Activated CD4-positive, alpha-beta T cell treated with anti-CD3 and anti-CD28 coated beads, Interleukin-2, Interleukin-4, amounts not matched to agents 100 ng/mL and 50 ng/mL, durations not matched to agents 16 hours and 8 hours (primary cell): ENCODE measurements at places on chromosomes 3 and 15.

- no peak for DNase-seq
Observed at GRCh38 chr3:24763393-24763792, 268.7 kb upstream of the THRB start.

DNA sequence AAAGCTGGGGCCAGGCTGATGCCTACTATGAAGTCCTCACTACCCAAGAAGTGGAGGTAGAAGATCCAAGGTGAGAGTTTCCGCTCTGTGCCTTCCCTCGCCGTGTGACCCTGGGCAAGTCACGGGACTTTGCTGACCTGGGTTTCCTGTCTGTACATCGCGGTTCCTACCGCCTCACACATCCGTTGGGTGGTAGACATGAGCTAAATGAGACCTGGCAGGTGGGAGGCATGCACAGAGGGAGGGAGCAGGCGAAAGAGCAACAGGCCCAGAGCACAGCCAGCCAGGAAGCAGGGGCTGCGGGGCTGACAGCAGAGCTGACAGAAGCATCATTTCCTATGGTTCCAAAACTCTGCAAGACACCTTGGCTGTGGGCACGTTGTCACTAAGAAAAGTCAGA, 157.3 kb upstream of the BHLHE40 start:
- DNase-seq, result peak; percentile 78

DNA sequence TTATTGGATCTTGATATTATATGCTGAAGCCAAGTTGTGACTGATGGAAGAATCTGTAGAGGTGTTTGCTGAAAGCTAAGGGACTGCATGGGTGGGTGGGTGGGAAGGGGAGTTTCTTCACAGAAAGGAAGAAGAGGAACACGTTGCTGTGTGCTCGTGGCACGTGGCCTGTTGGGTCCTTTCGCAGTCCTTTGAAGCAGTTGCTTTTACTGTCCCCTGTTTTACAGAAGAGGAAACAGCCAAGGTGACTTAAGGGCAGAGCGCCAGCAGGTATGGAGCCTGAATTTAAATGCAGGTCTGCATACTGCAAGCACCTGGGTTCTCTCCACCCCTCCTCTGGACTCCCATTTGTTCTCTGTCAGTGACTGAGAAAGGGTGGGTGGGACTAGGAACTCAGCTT, 59.4 kb upstream of the PRR23C start:
- DNase-seq, result no peak

DNA sequence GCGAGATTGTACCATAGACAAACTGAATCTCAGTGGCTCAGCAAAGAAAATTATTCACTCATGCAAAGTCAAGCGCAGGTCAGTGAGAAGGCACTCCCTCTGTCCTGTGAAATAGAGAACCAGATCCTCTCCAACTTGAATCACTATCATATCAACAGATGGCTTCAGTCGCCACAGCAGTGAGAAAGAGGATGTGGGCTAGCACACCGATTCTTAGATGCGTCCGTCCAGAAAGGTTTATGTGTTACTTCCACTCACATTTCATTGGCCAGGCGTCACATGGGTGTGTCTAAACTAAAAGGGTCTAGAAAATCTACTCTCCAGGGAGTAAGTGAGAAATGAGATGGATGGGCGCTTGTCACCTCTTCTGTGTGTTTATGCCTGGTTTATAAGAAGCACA, 141.6 kb upstream of the KBTBD8 start:
- no peak for DNase-seq

DNA sequence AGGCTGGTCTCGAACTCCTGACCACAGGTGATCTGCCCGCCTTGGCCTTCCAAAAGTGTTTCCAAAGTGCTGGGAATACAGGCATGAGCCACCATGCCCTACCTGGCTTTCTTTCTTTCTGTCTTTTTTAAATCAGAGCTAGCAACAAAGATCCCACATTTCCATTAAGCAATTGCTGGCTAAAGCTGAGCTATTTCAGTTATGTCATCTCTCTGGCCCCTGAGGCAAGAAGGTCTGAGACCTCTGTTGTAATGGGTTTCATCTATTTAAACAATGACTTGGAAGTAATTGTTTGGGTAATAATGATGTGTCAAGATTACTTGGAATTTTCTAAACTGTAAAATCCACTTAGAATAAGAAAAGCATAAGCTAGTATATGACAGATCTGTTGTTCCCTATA, 30.2 kb upstream of the CRBN start:
- no peak for DNase-seq

- no peak for DNase-seq
Observed at GRCh38 chr3:152026033-152026556, 152.7 kb downstream of the SUCNR1 start.

DNA sequence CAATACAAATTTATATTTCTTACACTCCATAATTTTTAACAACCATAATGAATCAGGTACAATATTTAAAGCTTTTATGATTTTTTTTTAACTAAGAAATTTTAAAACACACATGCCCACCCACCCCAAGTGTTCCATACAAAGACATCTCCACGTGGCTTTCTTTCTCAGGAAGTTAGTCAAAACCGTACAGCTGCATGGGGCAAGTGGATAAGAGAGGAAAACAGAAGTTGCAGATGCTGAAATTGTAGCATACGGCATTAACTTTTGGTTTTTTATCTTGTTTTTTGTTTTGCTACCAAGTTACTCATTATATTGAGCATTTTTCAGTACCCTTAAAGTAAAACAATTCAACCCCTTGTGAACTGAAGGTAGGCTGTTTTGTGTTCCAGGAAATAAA, 14.8 kb downstream of the GNB4 start:
- no peak for DNase-seq

DNA sequence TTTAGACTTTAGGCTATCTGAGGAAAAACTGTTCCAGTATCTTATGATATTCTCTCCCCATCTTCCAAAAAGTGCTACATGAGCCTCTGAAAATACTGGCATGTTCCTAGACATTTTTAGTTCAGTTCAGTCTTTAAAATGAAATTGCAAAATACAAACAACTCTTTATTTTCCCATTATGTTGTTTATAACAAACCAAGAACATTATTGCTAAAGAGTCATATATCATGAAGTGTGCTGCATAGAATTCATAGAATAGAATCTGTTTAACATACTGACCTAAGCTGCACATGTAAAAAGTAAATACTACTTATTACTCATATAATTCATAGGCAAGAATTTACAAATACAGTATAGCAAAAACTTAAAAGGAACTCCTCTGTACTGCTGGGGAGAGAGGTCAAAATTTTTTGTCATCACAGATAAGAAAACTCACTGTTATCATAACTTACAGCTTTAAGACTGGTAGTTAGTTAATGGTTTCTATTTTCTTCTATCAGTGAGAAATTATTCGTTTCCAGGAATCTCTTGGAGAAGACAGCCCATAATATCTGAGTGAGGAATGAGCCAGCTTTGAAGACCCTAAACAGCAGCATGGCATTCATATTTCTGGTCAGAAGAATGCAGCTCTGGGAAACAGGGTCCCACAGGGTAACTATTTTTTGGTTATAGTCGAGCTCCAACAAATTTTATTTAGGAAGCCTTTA, 32.2 kb downstream of the FILIP1L start:
- DNase-seq, result no peak

DNA sequence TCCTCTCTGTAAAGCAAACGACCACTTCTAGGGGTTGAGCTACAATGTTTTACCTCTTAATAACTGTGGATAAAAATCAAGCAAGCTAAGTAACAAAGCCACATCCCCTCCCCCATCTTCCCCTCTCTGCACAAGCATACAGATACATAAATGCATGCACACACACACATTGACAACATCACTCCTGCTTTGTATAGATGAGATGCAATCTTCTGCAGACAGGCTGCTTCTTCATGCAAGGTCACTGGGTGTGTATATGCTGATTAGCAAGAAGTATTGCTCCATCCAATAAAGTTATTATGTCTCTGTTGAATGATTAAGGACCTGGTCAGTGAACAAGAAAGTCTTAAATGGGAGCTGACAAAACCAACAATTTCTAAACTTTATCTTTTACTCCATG, 8.8 kb upstream of the ATP11B start:
- no peak for DNase-seq

DNA sequence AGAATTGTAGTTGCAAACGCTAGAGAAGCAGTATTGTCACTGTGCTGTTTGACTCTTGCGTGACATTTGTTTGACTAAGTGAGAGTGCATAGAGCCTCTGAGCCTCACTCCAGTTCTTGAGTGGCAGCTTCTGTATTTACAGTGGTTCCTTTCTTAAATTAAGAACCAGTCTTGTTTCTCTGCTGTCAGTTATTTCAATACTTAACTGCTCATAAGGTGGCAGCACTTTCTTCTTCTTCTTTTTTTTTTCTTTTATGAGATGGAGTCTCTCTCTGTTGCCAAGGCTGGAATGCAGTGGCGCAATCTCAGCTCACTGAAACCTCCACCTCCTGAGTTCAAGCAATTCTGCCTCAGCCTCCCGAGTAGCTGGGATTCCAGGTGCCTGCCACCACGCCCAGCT, 372.1 kb downstream of the LPP start:
- DNase-seq, result no peak

DNA sequence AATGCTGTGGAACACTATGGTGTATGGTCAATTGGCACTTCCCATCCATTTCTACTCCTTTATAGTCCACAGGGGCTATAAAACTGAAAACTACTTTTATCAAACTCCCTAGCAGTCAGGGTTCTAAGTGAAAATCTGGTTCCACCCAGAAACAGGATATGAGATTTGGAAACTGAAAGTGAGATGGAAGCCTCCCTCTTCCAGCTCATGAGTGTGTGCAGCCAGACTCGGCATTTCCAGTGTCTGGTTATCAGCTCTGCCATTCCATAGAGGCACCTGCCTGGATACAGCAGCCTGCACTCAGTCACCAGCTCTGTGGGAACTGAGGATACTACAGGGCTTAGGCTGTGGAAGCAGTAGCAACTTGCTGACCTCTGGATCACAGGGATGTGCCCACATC, 14.7 kb upstream of the PLA2G4F start:
- DNase-seq, result no peak

- DNase-seq, result no peak
Observed at GRCh38 chr3:187516446-187517185, 148.4 kb downstream of the RTP4 start.

DNA sequence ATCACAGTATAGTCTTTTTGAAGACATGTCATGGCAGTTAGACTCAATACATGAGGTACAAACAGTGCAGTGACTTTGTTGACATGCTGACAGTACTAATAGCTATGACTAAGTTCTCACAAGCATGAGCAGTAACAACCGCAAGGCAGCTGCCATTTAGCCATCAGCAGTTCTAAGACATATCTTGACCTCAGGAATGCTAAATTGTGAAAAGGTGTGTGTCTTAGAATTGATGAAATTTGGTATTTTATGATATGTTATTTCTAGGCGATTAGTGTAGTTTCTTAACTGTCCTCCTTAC, 60.7 kb upstream of the FURIN start:
- no peak for DNase-seq

- no peak for DNase-seq
Observed at GRCh38 chr3:177563792-177564191, 366.5 kb upstream of the TBL1XR1 start.

GRCh38 chr3:142394921-142395622, 52.8 kb downstream of the XRN1 start:
- DNase-seq, result no peak

DNA sequence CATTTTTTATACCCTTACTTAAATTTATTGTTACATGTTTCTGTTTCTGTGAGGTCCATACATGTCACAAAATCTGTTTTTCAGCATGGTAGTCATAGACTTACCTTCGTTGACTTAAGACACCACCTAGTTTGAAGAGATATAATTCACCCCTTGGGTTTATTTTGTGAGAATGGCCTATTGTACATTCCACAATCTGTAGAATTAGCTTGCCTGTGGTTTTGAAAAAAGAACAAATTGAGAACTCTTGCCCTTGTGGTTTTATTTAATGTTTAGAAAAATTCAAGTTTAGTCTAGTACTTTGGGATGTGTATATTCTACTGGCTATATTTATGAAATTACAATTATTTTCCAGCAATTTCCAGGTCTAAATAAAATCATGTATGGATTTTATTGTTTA, 31.6 kb downstream of the FILIP1L start:
- DNase-seq, result no peak

GRCh38 chr3:365268-365667, 168.7 kb downstream of the CHL1 start:
- DNase-seq, result no peak

GRCh38 chr3:15805756-15806266, 8.0 kb upstream of the ANKRD28 start:
- peak; percentile 64 for DNase-seq

DNA sequence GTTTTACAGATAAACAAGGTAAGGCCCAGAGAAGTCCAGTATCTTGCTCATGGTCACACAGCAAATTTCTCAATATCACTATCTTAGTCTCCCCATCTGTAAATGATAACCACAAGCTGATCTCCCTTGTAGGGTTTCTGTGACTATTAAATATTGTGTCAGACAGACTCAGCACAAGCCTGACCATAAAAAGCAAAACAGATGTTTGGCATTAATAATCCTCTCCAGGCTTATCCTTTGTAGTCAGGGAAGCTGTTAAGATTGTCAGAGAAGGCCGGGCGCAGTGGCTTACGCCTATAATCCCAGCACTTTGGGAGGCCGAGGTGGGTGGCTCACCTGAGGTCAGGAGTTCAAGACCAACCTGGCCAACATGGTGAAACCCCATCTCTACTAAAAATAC, 173.2 kb upstream of the PRICKLE2 start:
- DNase-seq, result no peak

DNA sequence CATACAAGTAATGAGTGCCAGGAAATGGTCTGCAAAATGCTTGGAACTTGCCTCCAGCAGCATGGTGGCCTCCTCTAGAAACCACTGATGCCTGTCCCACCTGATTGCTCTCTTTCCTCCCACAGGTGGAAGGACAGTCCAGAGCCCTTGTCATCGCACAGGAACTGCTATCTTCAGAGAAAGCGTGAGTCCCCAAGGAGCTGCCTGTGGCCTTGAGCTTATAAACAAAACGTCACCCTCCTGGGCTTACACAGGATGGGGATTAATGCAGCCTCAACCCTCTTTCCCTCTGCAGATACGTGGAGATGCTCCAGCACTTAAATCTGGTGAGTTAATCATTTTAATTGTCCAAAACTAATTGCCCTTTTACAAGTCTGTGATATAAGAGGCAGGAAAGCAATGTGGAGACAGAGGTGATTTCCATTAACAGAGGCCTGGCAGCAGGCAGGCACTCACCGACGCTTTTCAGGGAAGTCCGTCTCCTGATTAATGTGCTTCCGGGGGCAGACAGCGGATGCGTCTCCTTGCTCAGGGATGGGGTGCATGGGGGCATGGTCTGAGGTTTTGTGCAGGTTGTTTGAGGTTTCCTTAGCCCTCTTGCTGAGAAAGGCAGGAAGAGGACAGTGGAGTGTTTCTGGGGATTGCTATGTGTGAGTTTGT, 61.8 kb downstream of the FGD5 start:
- no peak for DNase-seq

DNA sequence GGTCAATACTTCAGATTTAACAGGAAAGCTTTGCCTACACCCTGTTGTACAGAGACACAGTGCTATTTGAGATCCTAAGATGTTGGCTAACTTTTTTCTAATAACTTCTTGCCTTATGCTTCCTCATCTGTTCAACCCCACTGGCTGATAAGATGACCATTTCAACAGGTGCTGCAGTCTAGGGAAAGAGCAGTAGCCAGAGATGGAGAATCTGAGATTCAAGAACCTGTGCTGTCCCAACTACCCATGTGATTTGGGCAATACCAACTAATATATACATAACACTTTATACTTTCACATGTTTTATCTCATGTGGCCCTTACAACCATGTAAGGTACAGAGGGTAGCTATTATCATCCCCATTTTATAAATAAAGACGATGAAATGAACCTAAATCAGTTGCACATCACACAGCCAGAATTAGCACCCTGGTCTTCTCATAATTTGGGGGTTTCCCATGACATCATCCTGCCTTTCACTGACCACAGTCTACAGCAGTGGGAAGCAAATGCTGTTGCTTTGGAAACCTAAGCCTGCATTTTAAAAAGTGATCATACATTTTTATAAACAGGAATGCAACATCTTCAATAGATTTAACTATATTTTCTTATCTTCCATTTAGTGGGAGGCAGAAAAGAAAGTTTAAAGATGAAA, 9.7 kb downstream of the TTC23 start:
- DNase-seq, result peak; percentile 49
